Cardiac ventricle fibroblast (primary cell): ENCODE measurements at places on chromosomes 3 and 15. TPM values are rescaled to one million over a fixed set of nuclear protein-coding genes. Genes with fewer than 3 reads are reported as not detected.

Gene CFAP91
- 0.05 TPM in 1 of 2 replicates, not detected in the other for total RNA-seq

Gene REC114
- not detected in 2 replicates for total RNA-seq

Gene CLDN18
- not detected in 2 replicates for total RNA-seq

Gene PTX3
- 457 and 493 TPM in 2 replicates for total RNA-seq
